Activated CD8-positive, alpha-beta T cell treated with anti-CD3 and anti-CD28 coated beads for 36 hours (primary cell): ENCODE measurements at places on chromosomes 3 and 15. TPM values are rescaled to one million over a fixed set of nuclear protein-coding genes. Genes with fewer than 3 reads are reported as not detected.

FSIP1 gene
- total RNA-seq: 0.43 TPM

AADACL2 gene
- not detected for total RNA-seq

NEO1 gene
- total RNA-seq: 3.1 TPM

CERS3 gene
- total RNA-seq: not detected

CLDN1 gene
- 0.58 TPM for total RNA-seq

SUSD5 gene
- total RNA-seq: not detected

A4GNT gene
- not detected for total RNA-seq

RBP2 gene
- total RNA-seq: not detected

SERINC4 gene
- 0.09 TPM for total RNA-seq

GABRA5 gene
- total RNA-seq: not detected

MANF gene
- 109 TPM for total RNA-seq

DNA sequence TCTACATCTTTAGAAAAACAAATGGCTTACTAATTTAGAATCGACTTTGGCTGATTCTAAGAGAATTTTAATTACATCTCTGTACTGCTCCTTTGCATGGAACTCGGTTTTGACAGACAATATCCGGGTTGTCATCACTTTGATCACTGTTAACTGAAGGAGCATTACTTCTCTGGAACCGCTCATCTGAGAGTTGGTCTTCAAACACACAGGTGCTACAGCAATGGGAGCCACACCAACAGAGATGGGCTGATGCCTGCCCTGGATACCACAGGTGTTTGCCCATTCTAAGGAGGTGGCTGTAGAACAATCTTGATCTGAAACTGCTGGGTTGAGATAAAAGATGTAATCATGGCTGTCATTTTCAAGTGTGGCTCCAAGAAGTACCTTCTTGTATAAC lies 21.6 kb downstream of the LINS1 start:
- DNase-seq: no peak

- no peak for DNase-seq
These were observed 278.3 kb downstream of the FGF12 start for GRCh38 chr3:192449036-192449435.

GRCh38 chr3:47583320-47584075 lies 4.8 kb upstream of the CSPG5 start:
- no peak for DNase-seq

GRCh38 chr15:79373728-79374127 lies 58.4 kb upstream of the MINAR1 start:
- DNase-seq: no peak

GRCh38 chr3:22141769-22142168 lies 390.8 kb upstream of the ZNF385D start:
- DNase-seq: no peak

DNA sequence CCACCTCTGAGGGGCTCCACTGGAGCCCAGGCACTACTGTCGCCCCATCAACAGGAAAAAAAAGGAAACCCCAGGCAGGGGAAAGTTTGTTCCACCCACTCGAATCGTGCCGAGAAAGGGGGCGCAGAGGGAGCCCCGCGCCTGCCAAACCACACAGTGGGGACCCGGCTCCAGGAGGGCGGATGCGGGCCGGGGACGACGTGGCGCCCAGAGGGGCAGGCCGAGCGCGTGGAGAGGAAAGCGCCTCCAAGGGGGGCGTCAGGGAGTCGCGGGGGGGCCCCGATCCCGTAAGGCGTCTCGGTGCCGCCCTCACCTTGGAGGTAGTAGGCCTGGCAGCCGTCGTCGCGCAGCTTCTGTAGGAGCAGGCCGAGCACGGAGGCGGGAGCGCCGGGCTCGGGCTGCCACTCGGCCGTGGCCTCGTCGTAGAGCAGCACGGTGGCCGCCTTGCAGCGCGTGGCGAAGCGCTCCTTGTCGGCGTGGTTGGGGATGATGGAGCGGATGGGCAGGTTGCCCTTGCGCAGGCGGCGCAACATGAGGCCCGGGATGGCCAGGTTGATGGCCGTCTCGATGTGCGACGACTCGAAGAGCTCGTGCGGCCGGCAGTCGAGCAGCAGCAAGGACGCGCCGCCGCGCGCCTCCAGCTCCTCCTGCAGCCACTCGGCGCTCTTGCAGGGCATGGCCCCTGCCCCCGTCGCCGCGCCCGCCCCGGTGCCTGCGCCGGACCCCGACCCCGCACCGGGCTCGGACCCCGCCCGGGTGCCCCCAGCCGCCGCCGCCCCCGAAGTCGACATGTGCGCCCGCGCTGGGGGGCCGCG lies 627 bp downstream of the DUSP7 start:
- DNase-seq: peak; percentile 61

GRCh38 chr15:100114571-100114970 lies 227.2 kb downstream of the ADAMTS17 start:
- no peak for DNase-seq

DNA sequence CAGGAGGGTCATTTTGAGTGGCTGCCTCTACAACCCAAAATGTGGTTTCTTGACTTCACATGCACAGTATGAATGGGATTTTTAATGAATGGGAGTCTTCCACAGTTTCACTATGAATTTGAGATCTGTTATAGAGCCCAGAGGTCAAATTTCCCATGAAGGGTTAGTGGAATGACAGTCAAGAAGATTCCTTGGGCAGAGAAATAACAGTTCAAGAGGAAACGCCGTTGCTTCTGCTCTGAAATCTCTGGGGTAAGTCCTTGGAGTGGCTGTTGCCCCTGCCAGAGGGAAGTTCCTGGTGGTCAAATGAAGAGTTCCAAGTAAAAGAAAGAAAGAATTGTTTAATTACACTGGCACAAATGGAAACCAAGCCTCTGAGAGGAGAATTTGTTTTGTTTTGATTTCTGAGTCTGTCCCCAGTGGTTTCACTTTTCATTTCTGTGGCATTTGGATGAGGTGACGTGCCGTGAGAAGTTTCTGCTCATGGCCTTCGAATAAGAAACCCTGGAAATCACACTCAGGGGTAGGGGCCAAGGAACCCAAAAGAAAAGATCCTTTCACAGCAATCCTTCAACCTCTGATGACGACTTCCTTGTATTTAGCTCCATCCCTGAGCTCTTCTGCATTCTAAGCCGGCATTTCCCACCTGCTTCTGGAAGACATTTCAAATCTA lies 77.5 kb upstream of the IL12A start:
- DNase-seq: peak; percentile 32

DNA sequence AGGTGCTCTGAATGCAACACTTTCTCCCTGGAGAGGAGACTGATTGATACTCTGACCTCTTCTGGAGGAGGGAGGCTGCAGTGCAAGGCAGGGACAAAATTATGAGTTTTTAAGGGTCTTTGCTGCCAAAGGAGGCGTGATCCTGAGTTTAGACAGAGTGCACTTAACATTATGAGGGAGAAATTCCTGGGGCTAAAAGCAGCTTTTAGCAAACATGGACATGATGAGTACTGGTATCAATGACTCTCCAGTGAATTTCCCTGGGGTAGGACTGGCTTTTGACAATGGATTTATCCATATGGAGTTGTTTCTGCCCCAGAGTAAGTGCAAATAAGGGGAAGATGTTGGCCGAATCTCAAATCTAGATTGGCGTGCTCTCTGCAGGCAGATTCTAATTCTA lies 133.1 kb downstream of the THSD4 start:
- DNase-seq: no peak

- DNase-seq: peak; percentile 6
These were observed 43.1 kb upstream of the SLC25A36 start for GRCh38 chr3:140898340-140899180.

DNA sequence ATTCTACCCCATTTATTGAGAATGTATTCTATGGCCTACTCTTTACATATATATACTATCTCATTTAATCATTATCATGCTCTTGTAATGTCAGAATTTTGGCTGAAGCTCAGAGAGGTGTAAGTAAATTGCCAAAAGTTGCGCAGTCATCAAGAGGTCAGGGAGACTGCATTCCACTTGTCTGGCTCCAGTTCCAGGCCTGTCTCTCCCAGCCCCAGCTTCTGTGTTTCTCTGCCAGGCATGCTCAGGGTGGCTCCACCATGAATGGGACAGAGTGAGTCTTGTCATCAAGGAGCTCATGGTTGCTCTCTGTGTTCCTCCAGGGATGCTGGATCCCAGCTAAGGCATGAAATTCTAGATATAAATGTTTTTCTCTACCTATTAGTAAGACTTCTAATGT lies 635.1 kb upstream of the MDFIC2 start:
- DNase-seq: no peak

DNA sequence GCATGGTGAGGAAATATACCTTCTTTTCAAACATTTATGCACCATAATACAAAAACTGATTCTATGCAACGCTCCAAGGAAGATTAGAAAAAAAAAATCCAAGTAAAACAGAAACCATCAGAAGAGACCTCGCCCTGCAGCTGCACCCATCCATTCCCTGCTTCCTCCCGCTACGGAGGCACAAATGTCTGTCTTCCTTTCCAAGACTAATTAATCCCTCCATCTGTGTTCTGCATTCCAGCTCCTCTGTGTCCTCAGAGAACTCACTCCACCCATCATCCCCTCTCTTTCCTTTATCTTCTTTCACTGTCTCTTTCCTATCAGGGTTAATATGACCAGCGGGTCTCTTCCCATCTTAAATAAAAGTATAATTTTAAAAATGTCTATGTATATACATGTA lies 196.1 kb downstream of the ADAMTSL3 start:
- DNase-seq: no peak

DNA sequence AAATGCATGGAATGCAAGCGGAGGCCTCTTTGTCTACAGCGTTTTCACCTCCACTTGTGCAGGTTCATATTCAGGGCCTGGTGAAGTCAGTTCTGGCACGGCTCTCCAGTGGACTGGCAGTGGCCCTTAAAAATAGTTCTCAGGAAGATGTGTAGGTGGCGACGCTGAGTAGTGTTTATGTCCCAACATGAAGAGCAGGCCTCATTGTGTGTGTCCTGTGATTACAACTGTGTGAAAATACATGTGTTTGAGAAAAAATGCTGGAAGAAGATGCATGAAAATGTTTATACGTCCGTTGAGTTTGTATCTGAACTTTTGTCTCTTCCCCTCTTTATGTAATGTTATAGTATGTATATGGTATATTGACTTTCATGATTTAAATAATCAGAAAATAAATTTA lies 7.2 kb downstream of the LIPC start:
- peak; percentile 64 for DNase-seq

DNA sequence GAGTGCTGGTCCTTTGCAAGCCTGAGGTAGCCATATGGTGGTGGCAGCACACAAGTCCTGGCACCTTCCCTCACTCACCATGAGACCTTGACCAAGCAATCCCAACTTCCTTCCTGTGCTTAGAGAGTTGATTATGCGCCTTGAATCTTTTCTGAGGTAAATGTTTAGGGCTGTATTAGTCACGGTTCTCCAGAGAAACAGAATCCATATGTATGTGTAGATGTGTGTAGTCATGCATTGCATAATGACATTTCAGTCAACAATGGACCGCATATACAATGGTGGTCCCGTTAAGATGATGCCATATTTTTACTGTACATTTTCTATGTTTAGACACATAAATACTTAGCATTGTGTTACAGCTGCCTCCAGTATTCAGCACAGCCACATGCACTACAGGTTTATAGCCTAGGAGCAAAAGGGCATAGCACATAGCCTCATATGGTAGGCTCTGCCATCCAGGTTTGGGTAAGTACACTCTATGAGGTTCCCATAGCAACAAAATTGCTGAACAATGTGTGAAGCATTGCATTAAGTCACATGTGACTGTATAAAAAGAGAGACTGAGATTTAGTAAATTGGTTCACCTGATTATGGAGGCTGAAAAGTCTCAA lies 20.2 kb upstream of the NUP210 start:
- no peak for DNase-seq

DNA sequence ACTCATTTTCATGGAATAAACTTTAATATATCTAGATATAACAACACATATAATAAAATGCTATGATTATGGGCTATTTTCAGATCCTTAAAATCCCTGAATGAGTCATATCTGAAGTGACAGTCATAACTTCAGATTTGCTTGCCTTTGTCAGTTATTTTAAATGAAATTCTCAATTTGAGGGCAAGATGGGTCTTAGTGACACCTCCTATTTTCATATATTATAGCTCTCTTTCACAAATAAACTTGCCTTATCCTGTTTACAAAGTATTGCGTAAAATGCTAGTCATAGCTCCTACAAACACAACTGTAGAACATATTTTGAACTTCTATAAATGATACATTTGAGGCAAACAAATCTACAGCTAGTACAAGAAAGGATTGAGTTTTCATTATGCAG lies 6.2 kb upstream of the THRB start:
- DNase-seq: no peak

DNA sequence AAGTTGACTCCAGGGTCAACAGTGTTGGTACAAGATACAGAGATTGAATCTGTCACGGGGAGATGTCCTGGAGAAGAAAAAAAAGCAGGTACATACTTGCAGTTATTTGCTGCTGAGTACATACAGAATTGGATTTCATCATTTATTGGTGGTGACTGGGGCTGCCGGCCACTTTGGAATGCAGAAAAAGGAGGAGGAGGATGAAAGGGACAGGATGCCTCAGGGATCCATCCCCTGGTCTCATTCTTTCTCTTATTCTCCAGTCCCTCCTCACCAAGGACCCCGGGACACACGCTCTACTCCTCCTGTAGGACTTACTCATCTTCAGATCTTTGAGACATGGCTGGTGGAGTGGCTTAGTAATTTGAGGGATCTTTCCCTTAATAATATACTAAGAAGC lies 30.0 kb upstream of the MEIS2 start:
- no peak for DNase-seq

DNA sequence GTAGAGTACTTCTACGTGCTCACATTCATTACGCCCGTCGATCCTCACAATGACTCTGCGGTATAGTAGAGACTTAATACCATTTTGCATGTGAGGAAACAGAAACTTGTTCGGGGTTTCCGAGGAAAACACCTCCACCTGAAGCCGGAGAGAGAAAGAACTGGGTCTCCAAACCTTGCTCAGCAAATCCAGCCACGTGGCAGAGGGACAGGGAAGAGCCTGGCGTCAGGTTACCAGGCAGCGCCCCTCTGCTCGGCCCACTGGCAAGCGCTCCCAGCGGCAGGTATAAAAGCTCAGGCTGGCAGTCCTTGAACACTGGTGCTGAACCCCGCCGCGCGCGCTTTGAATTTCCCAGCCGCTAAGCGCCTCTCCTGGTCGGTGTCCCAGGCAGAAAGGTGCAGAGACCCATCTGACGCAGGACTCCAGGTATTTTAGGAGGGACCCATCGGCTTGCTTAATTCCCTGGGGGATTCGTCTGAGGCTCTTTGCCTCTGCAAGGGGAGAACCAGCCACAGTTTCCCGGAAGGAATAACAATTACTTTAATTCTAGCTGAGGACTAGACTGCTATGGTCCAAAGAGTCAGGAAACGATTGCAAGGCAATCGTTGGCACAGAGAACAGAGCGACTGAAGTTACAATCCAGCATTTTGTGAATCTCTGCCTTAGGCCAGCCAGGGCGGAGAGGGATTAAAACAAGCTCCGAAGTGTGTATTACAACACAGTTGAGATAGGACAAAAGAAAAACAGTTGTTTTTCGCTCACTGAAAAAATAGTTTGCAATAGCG lies at the start of gene C2CD4A:
Gene C2CD4A, plus strand, starts transcription at position 315 of the 785 bp plus-strand sequence. CDS start 637 bp downstream, outside the sequence.
- DNase-seq: peak; percentile 74

- no peak for DNase-seq
These were observed 155.2 kb upstream of the TLE3 start for GRCh38 chr15:70252951-70253320.
